ENCODE measurements at places on chromosomes 12 and 14. TPM values are rescaled to one million over a fixed set of nuclear protein-coding genes. Genes with fewer than 3 reads are reported as not detected.
A peak's percentile ranks its signal among the peaks of the same experiment; 100 is the strongest.

GRCh38 chr12:46486588-46486987 lies 114.0 kb upstream of the SLC38A2 start:
- DNase-seq = no peak

DNA sequence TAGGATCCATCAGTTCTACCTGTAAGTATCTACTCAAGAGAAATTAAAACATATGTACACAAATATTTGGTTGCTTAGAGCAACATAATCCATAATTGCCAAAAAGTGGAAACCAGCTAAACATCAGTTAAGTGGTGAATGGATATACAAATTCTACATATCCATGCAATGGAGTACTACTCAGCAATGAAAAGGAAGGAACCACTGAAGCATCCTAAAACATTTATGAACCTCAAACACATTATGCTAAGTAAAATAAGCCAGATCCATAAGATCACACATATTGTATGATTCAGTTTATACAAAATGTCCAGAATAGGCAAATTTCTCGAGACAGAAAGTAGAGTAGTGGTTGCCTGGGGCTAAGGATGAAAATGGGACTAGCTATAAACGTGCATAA lies 8.4 kb upstream of the ARHGAP5 start:
- DNase-seq = no peak

DNA sequence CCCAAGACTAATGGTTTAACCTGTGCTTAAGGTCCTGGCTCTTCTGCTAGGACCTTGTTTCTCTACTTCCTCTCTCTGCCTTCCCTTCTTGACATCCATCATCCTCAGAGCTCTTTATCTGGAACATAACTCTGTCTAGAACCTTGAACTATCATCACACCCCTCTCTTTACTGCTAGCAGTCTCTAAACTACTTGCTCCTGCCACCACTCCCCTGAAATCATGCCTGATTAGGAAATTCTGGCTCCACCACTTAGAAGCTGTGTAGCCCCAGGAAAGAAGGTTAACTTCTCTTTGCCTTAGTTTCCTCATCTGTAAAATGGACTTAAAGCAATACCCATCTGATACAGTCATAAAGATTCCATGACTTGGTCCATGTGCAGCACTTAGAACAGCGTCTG lies 9.1 kb downstream of the SLC38A1 start:
- no peak for DNase-seq

DNA sequence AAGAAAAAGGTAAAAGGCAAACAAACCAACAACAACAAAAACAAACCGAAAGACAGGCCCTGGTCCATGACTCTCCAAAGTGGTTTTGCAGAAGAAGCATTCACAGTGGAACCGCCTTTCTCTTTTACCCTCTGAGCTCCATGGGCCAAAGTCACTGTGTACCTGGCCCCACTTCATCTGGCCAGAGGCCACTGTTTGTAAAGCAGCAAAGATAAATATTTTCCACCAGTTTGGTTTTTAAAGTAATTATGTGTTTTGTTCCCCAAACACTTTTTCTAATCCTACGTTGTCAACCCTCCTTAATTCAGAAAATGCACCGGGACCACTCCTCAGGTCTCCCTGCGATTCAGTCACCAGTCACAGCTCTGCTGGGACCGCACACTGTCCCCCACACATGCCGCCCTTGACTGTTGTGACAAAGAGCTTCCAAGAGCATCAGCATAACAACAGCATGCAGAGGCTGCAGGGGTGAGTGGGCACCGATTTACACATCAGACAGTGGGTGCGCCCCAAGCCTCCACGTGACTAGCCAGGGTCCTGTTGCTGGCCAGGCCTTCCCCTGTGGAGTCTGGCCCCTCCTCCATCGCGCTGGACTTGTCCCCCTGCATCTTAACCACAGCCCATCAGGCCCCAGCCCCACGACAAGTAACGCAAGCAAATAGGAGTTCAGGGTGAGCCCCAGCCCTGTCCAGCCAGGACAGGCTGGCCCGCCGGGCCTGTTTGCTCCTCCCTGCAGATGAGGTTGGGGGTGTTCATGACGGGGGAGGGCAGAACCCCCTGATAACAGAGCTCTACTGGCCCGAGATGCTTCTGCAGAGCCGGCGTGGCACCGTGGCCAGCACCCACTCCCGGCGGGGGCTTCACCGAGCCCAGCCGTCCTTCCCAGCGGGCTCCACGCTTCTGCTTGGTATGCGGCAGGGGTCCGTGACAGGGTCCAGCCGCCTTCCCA lies 65.2 kb upstream of the DIO3 start:
- peak; percentile 45 for DNase-seq

GRCh38 chr12:125314051-125314755 lies 249.0 kb downstream of the AACS start:
- DNase-seq = no peak

DNA sequence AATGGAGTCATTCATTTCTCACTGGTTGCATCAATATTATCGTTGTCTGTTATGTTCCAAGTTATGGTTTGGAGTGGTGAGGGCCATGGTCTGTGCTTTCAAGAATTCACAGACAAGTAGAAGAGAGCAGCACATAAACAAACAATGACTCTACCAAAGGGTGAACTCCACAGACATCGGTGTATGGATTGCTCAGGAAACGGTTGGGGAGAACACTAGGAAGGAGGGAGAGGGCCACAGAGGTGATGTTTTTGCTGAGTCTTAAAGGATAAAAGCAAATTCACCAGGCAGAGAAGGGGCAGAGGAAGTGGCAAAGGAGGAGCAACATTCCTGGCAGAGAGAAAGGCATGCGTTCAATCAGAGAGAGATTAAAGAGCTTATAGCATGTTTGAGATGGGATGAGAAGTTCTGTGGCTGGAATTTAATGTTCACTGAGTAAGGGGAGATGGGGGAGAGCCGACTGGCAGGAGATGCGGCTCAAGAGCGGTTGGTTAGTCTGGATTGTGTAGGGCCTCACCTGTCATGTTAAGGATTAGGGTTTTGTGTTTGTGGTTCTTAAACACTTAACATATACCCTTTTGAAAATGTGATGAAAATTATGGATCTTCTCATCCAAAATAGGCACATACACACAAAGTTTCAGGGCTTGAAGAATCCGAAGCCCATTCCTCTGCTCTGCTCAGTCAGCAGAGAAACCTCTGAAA lies 42.3 kb upstream of the FRMD6 start:
- DNase-seq = no peak

GRCh38 chr14:73246387-73247150 lies 9.3 kb downstream of the PAPLN start:
- DNase-seq = no peak

DNA sequence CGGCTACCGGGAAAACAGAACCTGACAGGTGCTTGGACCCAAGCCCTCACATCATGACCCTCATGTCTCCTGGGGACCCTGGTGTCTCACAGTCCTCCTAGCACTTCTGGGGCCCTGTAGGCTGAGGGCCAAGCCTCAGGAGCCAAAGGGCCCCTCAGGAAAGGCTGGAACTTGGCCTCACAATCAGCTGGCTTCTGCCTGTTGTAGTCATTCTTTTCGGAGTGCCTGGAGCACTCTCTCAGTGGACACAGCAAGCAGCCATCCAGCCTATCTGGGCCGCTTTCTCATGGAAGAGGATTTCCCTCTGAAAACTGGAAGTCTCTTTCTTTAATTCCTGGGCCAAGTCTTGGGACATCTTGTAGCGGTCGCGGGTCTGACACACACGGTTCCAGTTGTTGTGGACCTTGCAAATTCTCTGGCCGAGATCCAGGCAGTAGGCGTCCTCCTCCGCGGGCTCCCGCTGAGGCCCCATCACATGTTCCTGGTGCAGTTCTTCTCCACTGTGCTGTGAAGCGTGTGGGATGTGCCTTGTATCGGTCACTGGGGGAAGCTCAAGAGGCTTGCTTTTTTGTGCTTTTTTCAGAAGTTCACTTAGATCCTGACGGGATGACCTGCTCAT lies 169.3 kb downstream of the EMP1 start:
- no peak for DNase-seq

GRCh38 chr14:49999146-49999761 lies 106.4 kb downstream of the ARF6 start:
- DNase-seq = peak; percentile 90

DNA sequence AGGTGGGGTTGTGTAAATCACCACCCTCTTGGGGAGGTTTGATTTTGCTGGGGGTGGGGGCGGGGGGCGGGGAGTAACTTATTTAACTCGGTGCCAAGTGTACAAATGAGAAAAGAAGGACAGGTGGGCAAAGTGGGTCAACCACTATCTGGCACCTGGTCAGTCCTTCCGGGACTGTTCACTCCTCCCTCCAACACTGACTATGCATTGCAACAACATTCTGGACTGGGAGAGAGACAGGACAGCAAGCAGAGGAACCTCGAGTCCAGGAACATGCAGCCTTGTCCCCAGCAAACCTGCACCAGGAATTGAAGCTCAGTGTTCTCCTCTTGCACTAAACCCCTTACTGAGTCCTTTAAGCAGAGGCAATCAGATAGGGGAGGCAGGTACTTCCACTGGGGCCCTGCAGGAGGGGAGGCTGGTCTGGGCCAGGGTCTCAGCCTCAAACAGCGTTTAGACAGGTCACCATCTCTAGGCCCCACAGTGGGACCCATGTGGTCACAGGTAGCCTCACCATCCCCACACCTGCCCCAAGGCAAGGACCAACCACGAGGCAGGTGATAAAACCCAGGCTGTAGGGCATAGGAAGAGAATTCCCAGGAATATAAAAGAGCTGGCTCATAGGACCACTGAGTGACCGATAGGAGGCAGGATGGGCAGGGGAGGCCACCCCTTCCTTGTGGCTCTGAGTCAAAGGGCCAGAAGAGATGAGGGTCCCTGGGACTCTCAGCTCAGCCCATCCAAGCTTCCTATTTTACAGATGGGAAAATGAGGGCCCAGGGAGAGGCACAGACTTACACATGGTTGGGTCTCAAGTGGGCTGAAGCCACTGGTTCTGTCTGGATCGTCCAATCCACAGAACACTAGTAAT lies 9.8 kb downstream of the CCDC85C start:
- DNase-seq = no peak

DNA sequence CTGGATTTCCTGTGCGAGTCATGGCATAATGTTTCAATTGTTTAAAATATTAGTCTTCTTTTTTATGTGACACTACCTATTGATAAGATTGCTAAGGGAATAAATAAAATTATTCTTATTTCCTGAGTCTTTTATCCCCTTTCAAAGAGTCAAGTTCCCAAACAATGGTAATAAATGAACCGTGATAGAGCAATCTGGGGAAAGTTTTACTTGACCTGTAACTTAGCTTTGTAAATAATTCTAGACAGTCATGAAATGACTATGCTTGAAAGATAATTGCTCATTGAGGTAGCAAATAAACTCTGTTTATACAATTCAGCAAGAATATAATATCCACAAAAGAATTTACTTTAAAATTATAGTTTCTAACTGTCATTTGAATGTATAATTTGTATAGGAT lies 82.1 kb downstream of the TSPAN8 start:
- DNase-seq = no peak

Gene TSHR
- total RNA-seq = 0.48 TPM

Gene KLRB1
- 1.5 TPM for total RNA-seq

Gene NGB
- not detected for total RNA-seq

Gene CISTR
- not detected for total RNA-seq

Gene RNASE1
- total RNA-seq = 125 TPM

Gene HNF1A
- total RNA-seq = not detected
